ENCODE measurements at places on chromosomes 4 and X. TPM values are rescaled to one million over a fixed set of nuclear protein-coding genes. Genes with fewer than 3 reads are reported as not detected.
A peak's percentile ranks its signal among the peaks of the same experiment; 100 is the strongest.

DNA sequence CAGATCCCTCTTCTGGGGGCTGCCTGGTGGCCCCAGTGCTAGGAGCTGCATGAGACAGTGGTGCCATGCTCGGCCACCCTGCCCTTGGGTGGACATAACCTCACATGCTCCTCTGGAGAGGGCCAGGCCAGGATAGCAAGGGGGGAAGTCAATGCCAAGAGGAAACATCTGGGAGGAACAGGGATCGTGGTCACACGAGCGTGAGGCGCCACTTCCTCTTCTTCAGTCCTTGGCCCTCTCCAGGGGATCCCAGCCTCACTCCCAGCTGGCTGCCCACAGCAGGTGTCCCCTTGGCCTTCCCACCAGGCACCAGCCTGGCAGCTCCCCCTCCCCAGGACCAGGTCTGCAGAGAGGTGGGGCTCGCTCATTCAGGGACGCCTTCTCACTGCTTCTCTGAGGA is 28.6 kb downstream of the TBC1D14 start:
- no peak for DNase-seq

- DNase-seq = no peak
Measured at GRCh38 chr4:1408418-1408817, 2.2 kb upstream of the NKX1-1 start.

- peak; percentile 13 for DNase-seq
Measured at GRCh38 chrX:9899640-9900111, 67.5 kb upstream of the CLDN34 start.

DNA sequence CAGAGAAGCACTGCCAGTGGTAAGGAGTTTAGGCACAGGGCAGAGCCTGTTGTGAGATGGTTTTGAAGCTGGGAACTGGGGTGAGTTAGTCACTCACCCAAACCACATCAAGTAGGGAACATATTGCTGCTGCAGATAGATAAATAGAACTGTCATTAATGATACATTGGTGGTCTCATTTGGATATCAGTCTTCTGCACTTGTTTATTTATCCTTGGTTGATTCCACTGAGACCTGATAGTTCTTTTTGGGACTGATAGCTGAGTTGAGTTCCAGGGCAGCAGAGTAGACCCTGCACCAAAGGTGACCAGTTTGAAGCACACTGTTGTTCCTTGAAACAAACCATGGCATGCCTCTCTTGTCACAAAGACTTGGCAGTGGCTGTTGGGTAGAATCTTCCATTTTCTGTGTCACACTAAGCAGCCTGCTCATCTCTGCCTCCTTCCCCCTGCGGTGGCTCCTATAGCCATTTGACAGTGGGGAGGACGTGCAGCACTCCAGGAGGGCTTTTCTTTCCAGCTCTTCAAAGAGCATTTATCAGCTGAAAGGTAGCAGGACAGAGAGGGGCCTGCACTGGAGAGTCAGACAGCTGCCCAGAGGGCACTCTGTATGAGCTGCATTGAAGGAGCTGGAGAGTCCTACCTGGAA is 59.7 kb upstream of the TMEM164 start:
- no peak for DNase-seq

DNA sequence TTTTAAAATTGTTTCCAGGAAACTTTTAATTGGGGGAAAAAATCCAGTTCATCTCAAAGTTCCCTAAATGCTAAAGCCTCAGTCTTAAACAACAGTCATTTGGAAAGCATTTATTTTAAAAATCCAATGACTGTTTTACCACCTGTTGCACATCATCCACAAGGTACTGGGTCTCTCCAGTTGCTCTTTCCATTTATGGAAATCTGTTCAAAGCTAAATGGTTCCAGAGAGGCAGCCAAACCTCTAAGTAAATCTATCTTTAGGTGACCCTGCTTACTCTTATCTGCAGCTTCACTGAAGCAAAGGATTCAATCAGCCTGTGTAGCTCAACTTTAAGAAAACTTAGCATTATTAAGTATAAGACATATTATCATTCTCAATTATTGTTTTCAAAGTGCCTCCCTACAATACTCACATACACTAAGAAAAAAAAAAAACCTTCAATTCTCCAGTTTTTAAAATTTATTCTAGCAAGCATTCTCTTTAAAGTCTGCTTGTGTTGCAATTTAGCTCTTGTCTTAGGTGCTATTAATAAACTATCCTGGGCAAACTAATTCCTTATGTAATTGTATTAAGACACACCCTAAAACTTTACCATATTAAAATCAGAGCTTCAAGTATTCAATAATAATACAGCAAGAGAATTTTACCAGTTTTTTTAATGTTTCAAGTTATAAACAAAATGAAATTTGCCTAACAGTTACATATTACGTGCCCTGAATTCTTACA is 60.6 kb downstream of the NOCT start:
- no peak for DNase-seq

DNA sequence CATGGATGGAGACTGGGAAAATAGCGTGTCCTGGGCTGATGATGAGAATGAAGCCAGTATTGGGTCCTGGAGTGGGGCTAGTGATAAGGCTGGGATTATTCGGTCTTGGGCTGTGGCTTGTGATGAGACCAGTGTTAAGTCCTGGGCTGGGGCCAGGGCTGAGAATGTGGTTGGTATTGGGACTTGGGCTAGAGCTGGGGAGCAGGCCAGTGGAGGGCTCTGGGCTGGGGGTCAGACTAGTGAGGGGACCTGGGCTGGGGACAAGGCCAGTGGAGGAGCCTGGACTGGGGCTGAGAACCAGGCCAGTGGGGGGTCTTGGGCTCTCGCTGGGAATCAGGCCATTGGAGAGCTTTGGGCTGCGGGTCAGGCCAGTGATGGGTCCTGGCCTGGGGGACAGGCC is 6.7 kb downstream of the ARMCX4 start:
- DNase-seq = no peak

DNA sequence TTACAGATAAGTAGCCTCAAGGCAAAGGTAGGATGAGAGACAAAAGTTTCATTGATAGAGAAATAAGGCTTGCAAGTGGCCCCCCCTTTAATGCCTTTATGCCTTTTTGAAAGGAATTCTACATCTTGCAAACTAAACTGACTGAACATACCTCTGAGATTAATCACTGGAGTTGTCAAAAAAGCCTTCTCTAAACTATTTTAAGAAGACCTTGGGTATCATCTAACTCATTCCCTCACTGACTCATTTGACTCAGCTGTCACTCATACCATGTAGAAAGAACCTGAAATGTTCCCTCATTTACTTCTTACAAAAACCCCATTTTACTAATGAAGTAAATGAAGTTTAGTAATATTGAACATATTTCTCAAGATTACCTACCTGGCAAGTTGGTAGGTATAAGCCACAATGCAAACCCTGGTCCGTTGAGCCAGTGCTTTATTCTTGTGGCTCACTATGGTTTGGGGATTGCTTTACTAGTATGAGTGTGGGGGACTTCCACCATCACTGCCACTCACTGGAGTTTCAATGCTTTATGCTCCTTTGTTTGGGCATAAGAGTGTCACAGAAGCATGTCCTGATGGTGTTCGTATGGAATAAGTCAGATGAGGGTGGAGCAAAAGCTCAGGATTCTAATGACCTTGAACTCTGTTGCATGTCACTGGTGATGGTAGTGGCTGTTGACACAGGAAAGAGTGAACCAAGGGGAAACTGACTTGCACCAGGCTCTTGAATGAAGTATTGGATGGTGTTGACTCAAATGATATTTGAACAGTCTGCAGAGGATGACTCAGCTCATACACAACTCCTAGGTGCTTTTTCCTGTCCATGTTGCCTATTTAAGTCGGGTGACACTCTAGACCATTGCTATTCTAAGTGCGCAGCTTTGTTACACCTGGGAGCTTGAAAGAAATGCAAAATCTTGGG is 305.5 kb upstream of the EMCN start:
- no peak for DNase-seq

Gene PSAPL1
- 0.06 TPM for total RNA-seq

Gene GNRHR
- not detected for total RNA-seq

All from neural progenitor cell (in vitro differentiated cells).